ENCODE measurements at places on chromosomes 6 and 20.

GRCh38 chr6:31711233-31711632, 3.9 kb upstream of the LY6G6D start:
- ATAC-seq: no peak

DNA sequence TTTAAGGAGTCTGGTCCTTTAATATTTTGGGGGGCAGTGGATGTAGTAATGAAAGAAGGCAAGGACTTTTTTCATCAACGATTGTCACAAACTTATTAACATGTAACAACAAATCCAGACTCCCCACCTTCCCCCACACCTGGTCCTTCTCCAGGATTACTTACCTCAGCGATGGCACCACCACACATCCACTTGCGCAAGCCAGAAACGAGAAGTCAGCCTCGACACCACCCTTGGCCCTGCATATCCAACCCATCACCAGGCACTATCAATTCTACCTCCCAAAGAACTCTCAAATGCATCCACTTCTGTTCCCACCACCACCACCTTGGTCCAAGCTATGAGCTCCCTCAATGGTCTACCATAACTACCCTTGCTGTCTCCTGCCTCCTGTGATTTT, 6.6 kb downstream of the EZR start:
- no peak for ATAC-seq

- ATAC-seq: no peak
These were observed 52.7 kb downstream of the LYRM4 start for GRCh38 chr6:5208057-5208456.

- peak; percentile 64 for ATAC-seq
These were observed 1.2 kb downstream of the EZR start for GRCh38 chr6:158817728-158818580.

GRCh38 chr6:97669191-97670031, 386.4 kb upstream of the MMS22L start:
- peak; percentile 69 for ATAC-seq

- ATAC-seq: peak; percentile 51
These were observed 590 bp downstream of the HIVEP2 start for GRCh38 chr6:142944124-142945048.

GRCh38 chr6:126180585-126180984, 159.3 kb upstream of the CENPW start:
- peak; percentile 94 for ATAC-seq

- ATAC-seq: no peak
These were observed 19.7 kb downstream of the RBL1 start for GRCh38 chr20:37075932-37076685.

DNA sequence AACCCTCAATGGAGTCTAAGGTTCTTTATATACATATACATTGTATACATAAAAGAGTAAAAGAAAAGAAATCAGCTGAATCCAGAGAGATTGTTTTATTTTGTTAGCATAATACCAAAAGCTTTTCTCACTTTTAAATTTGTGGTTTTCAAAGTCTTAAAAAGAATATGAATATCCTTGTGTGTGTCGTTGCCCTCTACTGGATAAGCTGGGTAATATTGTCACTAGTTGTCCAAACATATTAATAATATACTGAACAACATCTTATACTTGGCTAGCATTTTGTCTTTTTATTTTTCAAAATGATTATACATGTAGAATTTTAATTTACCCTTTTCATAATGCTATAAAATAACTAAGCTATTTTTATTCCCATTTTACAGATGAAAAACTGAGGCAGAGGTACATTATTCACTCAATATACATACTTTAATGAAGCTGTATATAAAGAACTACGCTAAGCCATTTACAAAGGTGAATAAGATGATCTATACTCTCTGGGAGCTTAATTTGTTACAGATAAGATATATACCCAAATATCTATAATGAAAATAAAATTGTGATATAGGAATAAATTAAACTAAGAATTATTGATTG, 531.7 kb downstream of the TFAP2B start:
- ATAC-seq: no peak
